ENCODE measurements at places on chromosomes 4 and X.
A peak's percentile ranks its signal among the peaks of the same experiment; 100 is the strongest.

- DNase-seq = peak; percentile 16
Measured at GRCh38 chr4:7759635-7760034, 180.0 kb downstream of the AFAP1 start.

- no peak for DNase-seq
Measured at GRCh38 chrX:71664889-71665491, 2.4 kb upstream of the LOC101059915 start.

GRCh38 chr4:147773261-147774184 lies 41.6 kb downstream of the ARHGAP10 start:
- no peak for DNase-seq

DNA sequence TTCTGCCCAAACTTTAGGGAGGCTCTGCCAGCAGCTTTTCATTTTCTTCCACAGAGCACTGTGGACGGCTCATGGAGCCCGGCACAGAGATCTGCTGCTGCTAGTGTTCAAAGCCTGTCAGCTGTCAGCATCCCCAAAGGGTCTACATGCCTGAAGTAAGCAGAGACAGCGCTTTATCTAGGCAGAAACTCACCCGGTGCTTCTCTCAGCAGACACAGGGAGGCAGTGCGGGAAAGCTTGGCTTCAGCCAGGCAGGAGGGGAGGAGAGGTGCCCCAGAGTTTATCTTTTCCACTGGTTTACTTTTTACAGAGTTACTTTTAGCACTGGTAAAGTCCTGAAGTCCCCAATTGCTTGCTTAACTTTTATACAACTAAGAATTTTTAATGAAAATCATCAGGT lies 339.3 kb downstream of the NKX6-1 start:
- DNase-seq = no peak

- DNase-seq = no peak
Measured at GRCh38 chr4:155402941-155403340, 26.2 kb upstream of the MAP9 start.

DNA sequence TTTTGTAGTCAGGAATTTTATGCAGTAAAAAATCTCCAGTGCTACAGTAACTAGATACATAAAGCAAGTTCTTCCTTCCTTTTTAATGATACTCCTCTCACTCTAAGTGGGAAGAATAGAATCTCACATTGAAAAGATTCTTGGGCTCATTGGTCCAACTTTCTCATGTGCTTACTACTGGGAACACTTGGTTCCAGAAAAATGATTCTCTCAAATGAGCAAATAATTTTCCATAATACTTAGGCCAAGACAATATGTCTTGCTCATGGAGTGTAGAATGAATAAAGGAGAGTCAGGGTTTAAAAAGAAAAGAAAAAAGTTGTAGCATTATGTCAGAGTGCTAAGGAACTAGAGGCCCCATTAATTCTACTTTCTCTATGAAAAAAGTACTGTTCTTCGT lies 197.8 kb downstream of the RASL11B start:
- no peak for DNase-seq

GRCh38 chr4:99879458-99879857 lies 14.8 kb downstream of the LAMTOR3 start:
- no peak for DNase-seq

GRCh38 chr4:87819281-87819919 lies 13.4 kb upstream of the MEPE start:
- no peak for DNase-seq

GRCh38 chrX:94551831-94552230 lies 877.8 kb downstream of the FAM133A start:
- DNase-seq = no peak

DNA sequence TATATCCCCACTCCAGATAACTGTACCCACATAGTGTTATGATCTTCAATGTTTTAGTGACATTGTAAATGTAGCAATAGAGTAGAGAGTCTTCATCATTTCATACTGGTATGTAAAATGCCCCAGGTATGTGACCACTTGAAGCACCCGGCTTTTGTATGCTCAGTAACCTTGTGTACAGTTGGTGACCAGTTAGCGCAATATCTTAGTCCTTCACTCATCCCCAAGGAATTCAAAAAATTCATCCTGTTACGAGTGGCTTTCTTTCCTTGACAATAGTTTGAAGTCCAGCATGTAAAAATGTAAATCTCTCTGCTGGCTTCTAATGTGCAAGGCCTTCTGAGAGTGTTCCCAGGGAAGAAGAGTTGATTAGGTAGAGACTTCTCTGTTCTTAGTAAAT lies 145.6 kb downstream of the ARX start:
- no peak for DNase-seq

DNA sequence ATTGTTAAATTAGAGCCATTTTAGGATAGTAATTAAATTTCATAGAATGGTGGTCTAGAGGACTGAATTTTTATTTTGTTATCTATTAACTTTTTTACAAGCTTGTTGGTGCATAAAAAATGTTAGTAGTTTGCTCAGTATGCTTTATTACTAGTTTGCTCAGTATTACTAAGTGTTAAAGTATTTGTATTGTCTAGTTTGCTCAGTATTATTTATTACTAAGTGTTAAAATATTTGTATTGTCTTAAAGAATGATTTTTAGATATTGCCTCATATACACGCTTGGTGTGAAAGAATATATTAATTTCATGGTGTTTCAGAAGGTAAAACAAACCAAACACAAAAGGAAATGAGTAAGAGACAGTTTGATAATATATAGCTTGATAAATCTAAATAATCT lies 268.4 kb upstream of the MAGEB18 start:
- DNase-seq = no peak

Measured in left ventricle myocardium superior (tissue), 1 donor.